Kidney capillary endothelial cell (primary cell): ENCODE measurements at places on chromosomes 3 and 15.

GRCh38 chr3:117540597-117540996, 831.0 kb downstream of the TUSC7 start:
- DNase-seq, result no peak

DNA sequence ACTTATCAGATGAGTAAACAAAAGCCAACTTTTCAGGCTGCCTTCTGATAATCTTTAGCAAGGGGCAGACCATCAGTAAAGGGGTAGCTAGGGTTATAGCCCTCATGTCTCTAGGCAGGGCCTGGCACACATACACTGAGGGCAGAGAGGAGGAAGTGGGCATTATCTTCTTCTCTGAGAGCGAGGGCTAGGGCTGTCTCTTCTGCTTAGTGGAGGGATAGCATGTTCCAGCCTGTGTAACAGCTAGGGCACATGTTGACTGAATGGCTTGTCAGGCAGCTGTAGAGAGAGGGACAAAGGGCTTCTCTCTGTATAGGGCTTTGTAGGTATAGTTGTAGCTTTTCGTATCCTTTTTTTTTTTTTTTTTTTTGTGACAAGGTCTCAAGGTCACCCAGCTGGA, 17.8 kb downstream of the CRTC3 start:
- no peak for DNase-seq

DNA sequence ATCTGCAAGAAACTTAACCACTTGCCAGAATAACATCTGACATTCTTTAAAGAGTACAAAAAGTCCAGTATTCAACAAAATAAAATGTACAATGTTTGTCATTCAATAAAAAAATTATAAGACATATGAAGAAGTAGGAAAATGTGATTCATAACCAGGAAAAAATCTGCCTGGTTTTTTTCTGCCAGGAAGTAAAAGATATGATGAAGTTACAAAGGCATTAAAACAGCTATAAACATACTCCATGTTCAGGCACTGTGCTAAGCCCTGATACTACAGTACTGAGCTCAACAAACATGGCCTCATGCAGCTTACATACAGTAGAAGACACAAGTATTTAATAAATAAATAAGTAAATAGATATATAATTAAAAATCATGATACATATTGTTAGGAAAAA, 178.4 kb upstream of the STT3B start:
- no peak for DNase-seq

DNA sequence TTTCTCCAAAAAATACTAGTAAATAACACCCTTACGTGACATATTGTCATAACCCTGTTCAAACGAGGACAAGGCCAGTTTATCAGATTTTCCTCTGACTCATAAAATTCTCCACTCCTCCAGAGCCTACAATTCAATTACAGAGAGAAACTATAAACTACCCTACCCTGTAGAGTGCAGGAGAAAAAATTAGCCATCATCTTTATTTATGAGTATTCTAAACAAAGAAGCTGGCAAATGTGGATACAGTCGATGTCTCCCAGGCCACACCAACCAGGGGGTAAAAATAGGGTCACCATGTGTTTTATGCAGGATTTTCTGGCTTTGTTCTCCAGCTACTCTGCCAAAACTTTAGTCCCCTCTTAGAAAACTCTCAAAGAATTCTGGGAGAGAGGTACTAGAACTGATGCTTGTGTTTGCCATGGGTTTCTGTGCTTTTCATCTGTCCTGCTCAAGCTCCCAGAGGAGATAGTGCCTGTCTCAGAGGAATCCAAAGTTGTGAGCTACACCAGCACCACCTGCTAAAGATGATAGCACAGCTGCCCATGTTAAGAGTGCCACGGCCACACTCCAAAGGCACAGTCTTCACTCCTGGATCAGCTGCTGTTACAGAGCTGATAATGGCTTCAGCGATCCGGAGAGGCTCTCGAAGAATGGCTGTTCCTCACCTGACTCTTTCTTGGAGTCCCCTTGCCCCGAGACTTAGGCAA, 150.2 kb downstream of the IMPG2 start:
- no peak for DNase-seq

DNA sequence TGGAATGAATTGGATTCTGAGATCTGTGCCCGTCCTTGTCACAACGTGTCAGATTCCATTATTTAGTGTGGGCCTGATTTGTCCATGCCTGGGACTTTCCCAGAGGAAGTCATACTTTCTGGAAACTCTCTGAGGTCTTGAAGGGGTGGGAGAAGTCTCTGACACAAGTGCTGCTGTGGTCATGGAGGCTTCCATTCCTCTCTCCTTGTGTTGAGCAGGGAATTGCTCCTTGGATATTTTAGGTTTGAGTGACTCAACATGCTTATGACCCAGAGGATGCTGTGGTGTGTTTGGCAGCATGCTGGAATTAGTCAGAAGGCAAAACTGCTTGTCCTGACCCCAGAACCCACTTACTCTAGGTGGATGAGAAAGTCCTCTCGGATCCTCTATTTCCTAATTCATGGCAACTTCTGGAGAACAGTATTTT, 132.1 kb downstream of the LPP start:
- DNase-seq, result peak; percentile 79

- DNase-seq, result no peak
Measured at GRCh38 chr3:42216302-42216701, 49.7 kb downstream of the CCK start.

DNA sequence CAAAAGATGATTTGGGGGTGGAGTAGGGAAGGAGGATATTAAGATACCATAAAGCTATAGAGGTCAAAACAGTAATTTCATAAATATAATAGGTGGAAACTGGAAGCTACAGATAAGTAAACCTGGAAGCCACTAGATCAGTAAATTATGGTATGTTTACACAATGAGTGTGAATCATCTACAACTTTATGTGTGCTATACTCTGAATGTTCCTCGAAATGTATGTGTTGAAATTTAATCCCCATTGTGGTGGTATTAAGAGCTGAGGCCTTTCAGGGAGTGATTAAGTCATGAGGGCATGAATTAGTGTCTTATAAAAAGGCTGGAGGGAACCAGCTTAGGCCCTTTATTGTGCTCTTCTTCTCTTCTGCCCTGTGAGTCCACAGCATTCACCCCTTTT, 25.2 kb downstream of the EOMES start:
- DNase-seq, result no peak

DNA sequence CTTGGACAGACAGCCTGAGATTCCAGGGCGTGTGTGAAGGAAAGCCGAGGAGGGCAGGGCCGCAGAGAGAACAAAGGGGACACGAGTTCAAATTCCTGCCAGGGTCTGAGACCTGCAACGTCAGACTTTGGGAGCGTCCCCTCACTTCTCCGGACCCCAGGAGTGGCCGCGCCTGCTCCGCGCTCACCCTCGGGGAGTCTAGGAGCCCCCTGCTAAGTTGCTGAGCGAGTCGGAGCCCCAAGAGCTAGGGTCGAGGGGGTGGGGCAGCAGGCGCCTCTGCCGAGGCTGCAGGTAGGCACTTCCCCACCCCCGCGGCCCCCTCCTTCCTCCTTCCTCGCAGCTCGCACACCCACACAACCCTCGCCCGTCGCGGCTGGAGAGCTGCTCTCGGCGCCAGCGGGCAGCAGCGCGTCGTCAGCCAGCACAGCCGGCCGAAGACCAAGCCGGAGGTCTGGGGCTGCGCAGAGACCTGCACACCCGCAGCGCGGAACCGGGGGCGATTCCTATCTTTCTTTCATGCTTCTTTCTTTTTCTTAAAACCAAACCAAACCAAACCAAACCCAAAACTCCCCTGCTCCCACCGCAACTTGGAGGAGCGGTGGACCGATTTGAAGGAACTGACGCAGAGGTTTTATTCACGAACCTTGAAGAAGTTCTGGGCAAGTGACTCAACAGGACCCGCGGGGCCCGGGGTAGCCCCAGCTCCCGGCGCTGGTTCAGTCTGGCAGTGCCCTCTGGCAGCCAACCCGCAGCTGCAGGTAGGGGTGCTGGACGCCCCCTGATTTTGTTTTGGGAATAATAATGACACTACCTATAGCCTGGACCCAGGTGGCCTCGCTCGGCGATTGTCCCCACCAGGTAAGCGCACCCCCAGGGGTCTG, at the start of gene ANKRD34C:
ANKRD34C (plus strand) TSS at position 352 of the 881 bp plus-strand sequence. CDS start 10,563 bp downstream, outside the sequence.
- DNase-seq, result no peak

DNA sequence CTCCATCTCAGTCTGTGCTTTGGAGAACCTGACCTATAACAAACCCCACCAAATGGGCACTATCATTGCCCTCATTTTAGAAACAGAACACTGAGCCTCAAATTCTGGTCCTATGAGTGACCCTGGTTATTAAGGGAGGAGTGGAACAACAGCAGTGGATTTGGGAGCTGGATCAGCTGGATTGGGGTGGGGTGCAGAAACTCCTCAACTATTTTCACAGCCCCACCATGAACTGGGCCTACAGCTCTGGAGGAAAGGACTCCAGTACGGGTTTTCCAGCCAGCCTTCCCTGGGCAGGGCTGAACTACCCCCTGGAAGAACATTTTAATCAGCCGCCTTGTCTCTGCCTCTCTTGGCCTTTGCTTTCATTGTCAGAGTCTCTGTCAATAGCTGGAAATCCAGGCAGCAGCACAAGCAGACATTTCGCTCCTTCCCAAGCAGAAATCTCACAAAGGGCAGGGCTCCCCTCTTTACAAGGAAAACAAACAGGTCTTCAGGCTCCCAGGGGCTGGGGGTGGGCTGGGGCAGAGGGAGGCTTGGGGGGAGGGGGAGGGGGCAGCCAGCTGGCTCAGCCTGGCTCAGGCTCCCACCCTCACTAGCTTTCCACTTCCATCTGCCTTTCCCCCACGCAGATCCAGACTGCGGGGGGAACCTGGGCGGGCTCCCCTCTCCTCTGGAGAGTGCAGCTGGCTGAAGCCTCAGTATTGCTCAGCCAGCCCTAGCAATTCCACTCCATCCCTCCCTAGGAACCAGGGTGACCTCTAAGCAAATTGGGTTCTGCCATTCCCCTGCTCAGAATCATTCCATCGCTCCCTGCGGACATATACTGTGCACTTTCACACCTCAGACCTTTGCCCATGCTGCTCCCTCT, 13.7 kb upstream of the TLE3 start:
- peak; percentile 61 for DNase-seq

- DNase-seq, result no peak
Measured at GRCh38 chr3:149600634-149601033, 57.2 kb downstream of the WWTR1 start.

GRCh38 chr3:107024551-107025026, 352.6 kb upstream of the CCDC54 start:
- no peak for DNase-seq

DNA sequence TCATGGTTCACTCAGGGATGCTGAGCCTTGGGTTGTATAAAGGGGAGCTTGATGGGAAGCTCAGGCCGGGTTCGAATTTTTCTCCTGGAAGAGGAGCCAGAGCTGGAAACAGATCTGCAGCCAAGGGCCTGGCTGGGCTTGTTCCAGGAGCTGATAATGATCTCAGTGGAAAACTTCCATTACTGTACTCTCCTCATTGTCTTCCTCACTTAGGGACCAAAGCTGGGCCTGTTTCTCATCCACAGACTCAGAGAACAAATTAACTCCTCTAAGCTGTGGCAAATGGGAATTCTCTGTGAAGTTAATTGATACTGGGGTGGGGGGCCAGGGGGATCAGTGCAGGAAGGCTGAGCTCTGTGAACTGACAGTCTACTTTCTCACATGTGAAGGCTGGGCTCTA, 92.0 kb downstream of the PRICKLE2 start:
- DNase-seq, result no peak

- no peak for DNase-seq
Measured at GRCh38 chr3:14361068-14361677, 41.2 kb upstream of the SLC6A6 start.

DNA sequence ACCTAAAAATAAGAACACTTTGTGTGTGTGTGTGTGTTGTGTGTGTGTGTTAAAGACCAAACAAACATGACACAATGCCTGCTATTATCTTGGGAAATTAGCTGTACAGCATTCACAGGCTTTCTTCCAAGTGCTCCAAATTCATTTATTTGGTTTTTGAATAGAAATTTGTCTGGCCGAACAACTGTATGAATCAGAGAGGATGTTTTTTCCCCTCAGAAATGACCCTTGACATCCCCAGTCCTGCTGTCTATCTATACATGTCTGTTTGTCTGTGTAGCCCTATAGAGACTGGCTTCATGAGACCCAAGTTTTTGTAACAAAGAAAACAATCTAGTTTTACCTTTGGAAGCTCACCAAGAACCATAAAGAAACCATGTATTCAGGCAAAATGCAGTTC, 549.8 kb downstream of the NSUN3 start:
- no peak for DNase-seq

DNA sequence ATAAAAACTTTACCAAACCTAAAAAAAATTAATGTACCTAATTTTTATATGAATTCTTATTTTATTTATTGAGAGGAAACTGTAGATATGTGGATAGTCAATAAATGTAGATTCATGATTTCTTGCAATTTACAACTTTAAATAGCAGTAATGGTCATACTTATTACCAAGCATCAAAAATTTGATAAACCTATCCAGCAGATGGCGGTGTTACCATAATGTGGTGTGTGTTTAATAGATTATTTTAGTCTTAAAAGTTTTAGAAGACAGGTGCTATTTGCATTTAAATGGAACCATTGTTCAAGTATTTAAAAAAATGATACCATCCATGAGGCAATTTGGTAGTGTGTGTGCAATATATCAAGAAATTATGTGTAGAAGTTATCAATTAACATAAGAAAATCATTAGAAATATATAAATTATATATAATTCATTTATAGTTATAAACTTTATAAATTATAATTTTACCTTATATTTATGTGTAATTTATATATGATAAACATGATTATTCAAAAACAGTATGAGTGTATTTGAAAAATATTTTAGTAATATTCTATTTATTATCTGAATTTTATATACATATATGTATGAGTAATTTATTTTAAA, 176.0 kb upstream of the BCHE start:
- DNase-seq, result peak; percentile 38

GRCh38 chr3:149411583-149411982, 34.1 kb upstream of the TM4SF1 start:
- no peak for DNase-seq

DNA sequence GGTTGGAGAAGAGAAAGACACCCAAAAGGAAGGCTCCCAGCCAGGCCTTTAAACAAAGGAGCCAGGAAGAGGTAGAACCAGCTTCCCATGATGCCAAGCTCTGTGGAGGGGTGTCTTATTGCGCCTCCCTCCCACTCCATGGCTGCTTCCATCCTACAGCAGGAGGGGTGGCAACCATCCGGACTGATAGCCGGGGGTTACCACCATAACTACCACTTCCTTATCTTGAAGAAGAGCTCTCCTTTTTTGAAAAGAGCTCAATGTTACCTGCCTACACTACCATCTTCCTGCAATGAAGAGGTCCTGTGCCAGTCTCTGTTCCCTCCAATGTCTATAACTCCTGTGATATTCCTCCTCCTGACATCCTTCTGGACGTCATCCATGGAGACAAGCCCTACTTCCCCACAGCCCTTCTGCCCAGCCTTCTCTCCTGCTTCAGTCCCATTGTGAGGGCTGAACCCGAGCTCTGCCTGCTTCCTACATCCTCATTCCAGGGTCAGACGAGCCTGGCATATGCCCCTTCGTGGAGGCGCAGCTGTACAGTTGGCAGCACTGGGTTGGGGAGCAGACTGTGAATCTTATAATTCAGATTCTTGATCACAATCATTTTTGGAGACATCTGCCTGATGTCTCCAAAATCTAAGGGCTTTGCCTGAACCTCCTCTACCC, 8.5 kb downstream of the CCDC9B start:
- no peak for DNase-seq

- DNase-seq, result no peak
Measured at GRCh38 chr3:25483456-25483855, 55.4 kb downstream of the RARB start.

- no peak for DNase-seq
Measured at GRCh38 chr15:69435985-69436384, 16.6 kb upstream of the RPLP1 start.
